ENCODE measurements at places on chromosomes 13 and 19.

GRCh38 chr13:92768602-92769001 lies 458.0 kb upstream of the GPC6 start:
- H3K4me1 ChIP-seq = no peaks in the 10 kb centered on the region
- DNase-seq = no peak
- no peak overlapping the region for H3K4me3 ChIP-seq
- no peaks in the 10 kb centered on the region for H3K36me3 ChIP-seq
- no peak overlapping the region for H3K27ac ChIP-seq

DNA sequence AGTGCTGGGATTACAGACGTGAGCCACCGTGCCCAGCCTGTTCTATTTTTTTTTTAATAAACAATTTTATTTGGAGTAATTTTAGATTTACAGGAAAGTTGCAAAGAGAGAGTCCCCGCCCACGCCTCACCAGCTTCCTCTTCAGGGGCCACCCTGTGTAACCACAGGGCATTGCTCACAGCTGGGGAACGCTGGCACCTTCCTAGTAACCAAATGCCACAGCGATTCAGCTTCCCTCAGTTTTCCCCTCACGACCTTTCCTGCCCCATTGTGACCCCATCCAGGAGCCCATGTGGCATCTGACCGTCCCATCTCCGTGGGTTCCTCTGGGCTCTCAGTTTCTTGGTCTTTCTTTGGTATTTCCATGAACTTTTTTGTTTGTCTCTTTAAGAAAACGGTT lies 83.9 kb downstream of the GNG7 start:
- peaks cover 17% of the 10 kb centered on the region for H3K27me3 ChIP-seq
- no peak overlapping the region for H3K27ac ChIP-seq
- H3K36me3 ChIP-seq = peaks cover 8% of the 10 kb centered on the region
- no peak for DNase-seq
- peaks cover 17% of the 10 kb centered on the region for H3K4me1 ChIP-seq

DNA sequence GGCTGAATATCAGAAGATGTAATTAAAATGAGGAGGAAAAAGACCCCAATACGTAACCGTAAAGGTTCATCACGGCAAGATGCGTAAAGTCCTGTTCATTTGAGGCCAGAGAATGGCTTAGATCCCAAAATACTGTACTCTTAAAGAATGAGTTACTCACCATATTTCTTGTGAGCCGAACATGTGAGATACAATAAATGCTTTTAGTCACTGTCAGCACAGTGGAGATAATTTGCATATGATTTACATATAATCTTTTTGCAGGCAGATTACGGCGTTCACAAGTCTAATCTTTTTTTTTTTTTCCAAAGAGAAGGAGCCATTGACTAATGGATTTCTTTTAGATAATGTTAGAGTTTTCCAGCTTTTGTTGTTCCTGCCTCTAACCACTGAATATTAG lies 28.4 kb downstream of the AMER2 start:
- H3K27me3 ChIP-seq = peaks cover 8% of the 10 kb centered on the region
- DNase-seq = no peak
- H3K4me3 ChIP-seq = no peak overlapping the region
- peaks cover 9% of the 10 kb centered on the region for H3K36me3 ChIP-seq
- peaks cover 15% of the 10 kb centered on the region for H3K4me1 ChIP-seq

DNA sequence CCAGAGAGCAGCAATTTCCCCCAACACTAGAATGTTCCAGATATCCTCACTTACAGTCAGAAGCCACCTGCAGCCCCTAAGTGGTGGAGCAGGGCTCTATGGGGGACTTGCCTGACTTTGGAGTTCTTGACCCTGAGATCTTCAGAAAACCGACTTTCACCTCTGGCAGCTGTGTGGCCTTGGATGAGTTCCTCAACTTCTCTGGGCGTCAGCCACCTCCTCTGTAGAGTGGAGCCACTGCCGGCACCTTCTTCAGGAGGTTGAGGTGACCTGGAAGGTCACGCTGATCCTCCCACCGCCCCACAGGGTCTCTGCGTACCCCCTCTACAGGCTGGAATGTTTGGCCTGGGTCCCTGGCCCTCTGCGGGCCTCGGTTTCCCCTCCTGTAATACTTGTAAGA lies 7.1 kb upstream of the FUT5 start:
- no peak overlapping the region for H3K4me3 ChIP-seq
- H3K36me3 ChIP-seq = no peaks in the 10 kb centered on the region
- peaks cover 9% of the 10 kb centered on the region for H3K4me1 ChIP-seq
- no peak overlapping the region for H3K27ac ChIP-seq
- DNase-seq = no peak

- DNase-seq = no peak
- peaks cover 6% of the 10 kb centered on the region for H3K27me3 ChIP-seq
- H3K4me3 ChIP-seq = no peak overlapping the region
- peak overlapping the region; percentile 99 for H3K27ac ChIP-seq
- peaks cover 13% of the 10 kb centered on the region for H3K36me3 ChIP-seq
Observed at GRCh38 chr13:113857531-113858195, 6.2 kb downstream of the GAS6 start.

GRCh38 chr13:95245071-95245470 lies 56.2 kb downstream of the ABCC4 start:
- no peaks in the 10 kb centered on the region for H3K4me1 ChIP-seq
- no peaks in the 10 kb centered on the region for H3K27me3 ChIP-seq
- no peak overlapping the region for H3K4me3 ChIP-seq
- no peak for DNase-seq
- no peak overlapping the region for H3K27ac ChIP-seq

- H3K36me3 ChIP-seq = peaks cover 17% of the 10 kb centered on the region
- H3K27me3 ChIP-seq = peaks cover 13% of the 10 kb centered on the region
- DNase-seq = peak; percentile 22
- H3K27ac ChIP-seq = no peak overlapping the region
- H3K4me3 ChIP-seq = no peak overlapping the region
Observed at GRCh38 chr19:6161271-6161850, 25.9 kb downstream of the ACSBG2 start.

DNA sequence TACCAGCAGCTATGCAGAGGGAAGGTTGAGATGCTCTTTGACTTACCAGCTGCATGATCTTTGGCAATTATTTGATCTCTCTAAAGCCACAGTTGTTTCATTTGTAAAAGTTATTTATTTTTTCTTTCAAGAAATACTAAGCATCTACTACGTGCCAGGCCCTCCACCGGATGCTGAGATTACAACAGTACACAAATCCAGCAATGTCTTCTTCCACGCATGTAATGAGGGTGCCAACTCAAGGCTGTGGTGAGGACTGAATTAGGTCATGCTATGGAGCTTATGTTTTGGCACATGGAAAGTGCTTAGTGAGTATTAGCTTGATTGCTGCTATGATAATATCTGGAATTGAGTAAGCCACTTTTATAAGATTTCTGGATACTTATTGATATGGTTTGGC lies 358.2 kb downstream of the IRS2 start:
- H3K36me3 ChIP-seq = peaks cover 25% of the 10 kb centered on the region
- no peaks in the 10 kb centered on the region for H3K4me1 ChIP-seq
- H3K27me3 ChIP-seq = no peaks in the 10 kb centered on the region

DNA sequence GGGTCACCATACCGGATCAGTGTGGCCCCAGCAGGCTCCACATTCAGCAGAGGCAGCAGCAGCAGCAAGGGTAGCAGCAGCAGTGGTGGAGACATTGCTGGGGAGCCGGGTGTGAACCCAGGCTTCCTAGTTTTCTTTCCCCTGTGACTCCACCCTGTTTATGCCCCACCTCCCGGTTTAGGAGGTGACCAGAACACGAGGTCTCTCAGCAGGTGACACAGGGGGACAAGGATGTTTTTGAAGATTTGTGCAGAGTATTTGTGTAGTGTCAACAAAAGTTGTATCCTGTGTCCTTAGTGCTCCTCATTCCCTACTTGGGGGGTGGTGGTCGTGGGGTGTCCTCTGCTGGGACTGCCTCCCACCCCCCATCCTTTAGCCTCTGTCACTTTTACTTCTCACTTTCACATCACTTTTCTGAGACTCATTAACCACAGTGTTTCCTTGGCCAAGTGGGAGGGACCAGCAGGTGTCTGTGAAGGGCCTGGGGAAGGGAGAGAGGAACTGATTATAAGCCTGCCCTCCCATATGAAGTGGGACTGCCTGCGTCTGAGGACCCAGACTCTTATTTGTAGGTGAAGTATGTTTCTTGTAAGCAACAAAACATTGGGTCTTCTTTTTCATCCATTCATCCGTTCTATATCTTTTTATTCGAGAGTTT lies 15.6 kb upstream of the KCNC3 start:
- H3K4me3 ChIP-seq = no peak overlapping the region
- H3K27ac ChIP-seq = no peak overlapping the region
- peaks cover 27% of the 10 kb centered on the region for H3K36me3 ChIP-seq

DNA sequence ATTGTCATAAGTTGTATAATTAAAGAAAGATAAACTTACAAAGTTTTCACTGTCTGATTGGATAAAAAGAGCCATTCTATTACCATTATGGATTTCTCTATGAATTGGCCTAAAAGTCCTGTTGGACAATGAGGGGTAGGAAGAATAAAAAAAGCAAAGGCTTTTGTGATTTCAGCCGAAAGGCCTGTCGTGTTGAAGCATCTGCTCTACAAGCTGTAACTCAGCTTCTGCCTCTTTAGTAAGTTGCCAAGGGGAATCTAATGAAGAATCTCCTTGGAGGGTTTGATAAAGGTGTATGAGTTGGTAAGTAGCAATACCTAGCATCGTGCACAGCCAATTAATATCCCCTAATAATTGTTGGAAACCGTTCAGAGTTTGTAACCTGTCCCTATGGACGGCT lies 25.2 kb upstream of the ERVV-1 start:
- no peak for DNase-seq
- peaks cover 9% of the 10 kb centered on the region for H3K4me1 ChIP-seq
- peaks cover 46% of the 10 kb centered on the region for H3K27me3 ChIP-seq
- H3K27ac ChIP-seq = no peak overlapping the region
- peaks cover 3% of the 10 kb centered on the region for H3K36me3 ChIP-seq

- DNase-seq = no peak
- H3K27me3 ChIP-seq = no peaks in the 10 kb centered on the region
- peak overlapping the region; percentile 81 for H3K27ac ChIP-seq
- no peak overlapping the region for H3K4me3 ChIP-seq
Observed at GRCh38 chr19:39401070-39401548, 5.5 kb upstream of the ZFP36 start.

GRCh38 chr13:19766591-19766990 lies 16.2 kb downstream of the PSPC1 start:
- H3K4me3 ChIP-seq = no peak overlapping the region
- H3K27me3 ChIP-seq = no peaks in the 10 kb centered on the region
- DNase-seq = no peak
- peaks cover 18% of the 10 kb centered on the region for H3K4me1 ChIP-seq

DNA sequence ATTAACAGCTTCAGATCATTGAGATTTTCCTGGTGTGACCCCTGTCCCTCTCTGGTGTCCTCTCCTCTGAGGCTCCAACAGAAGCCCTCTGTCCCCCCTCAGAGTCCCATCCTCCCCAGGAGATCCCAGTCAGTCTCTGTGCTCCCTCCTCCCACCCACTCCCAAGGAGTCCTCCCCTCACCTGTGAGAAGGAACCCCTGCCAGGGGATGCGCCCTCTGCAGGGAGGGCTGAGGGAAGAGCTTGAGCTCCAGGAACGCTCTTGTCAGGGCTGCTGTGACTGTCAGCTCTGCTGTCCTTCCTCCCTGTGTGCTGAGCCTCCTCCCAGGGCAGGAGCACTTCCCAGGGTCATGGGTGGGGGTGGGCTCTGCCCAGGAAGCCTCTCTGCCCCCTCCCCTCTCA lies 33.2 kb downstream of the CEACAM8 start:
- no peak overlapping the region for H3K4me3 ChIP-seq
- DNase-seq = no peak
- peaks cover 20% of the 10 kb centered on the region for H3K27me3 ChIP-seq
- peaks cover 29% of the 10 kb centered on the region for H3K4me1 ChIP-seq
- peaks cover 2% of the 10 kb centered on the region for H3K36me3 ChIP-seq

DNA sequence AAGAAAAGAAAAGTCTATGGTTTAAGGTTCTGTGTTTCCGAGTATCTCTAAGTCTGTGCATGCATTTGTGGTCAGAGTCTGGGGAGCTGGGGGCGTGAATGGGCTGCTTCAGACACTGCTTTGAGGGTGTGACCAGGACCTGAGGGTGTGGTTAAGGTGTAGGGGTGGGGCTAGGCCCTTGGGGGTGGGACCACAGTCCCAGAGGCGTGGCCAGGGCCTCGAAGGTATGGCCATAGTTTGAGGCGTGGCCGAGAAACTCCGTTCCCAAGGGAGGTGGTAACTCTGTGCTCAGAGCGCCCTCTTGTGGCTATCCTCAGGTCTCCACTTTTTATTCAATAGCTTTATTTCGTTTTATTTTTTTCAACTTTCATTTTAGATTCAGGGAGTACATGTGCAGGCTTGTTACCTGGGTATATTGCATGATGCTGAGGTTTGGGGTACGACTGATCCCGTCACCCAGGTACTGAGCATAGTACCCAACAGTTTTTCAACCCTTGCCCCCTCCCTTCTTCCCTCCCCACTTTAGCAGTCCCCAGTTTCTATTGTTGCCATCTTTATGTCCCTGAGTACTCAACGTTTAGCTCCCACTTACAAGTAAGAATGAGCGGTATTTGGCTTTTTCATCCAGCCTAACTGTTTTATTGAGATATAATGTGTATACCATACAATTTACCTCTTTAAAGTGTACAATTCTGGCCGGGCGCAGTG lies 7.0 kb upstream of the CBLC start:
- peaks cover 36% of the 10 kb centered on the region for H3K27me3 ChIP-seq
- 0 out of 2 replicates have a peak overlapping the region, but pooled peaks have one; percentile 60 for H3K27ac ChIP-seq
- peaks cover 4% of the 10 kb centered on the region for H3K36me3 ChIP-seq

- H3K4me3 ChIP-seq = no peak overlapping the region
- no peak overlapping the region for H3K27ac ChIP-seq
- no peaks in the 10 kb centered on the region for H3K27me3 ChIP-seq
- no peak for DNase-seq
Observed at GRCh38 chr13:113937527-113938180, 36.2 kb downstream of the C13orf46 start.

- H3K27ac ChIP-seq = peak overlapping the region; percentile 74
- DNase-seq = no peak
- H3K36me3 ChIP-seq = peaks cover 30% of the 10 kb centered on the region
- no peaks in the 10 kb centered on the region for H3K27me3 ChIP-seq
Observed at GRCh38 chr19:2139385-2140137, 11.8 kb downstream of the AP3D1 start.

- peaks cover 12% of the 10 kb centered on the region for H3K36me3 ChIP-seq
- no peak overlapping the region for H3K27ac ChIP-seq
- no peak overlapping the region for H3K4me3 ChIP-seq
- no peaks in the 10 kb centered on the region for H3K4me1 ChIP-seq
- H3K27me3 ChIP-seq = no peaks in the 10 kb centered on the region
Observed at GRCh38 chr13:57425531-57425930, 206.0 kb upstream of the PCDH17 start.

- peak; percentile 94 for DNase-seq
- H3K27me3 ChIP-seq = no peaks in the 10 kb centered on the region
- H3K4me3 ChIP-seq = peak within 1 kb of the TSS; percentile 100
- H3K27ac ChIP-seq = peak within 1 kb of the TSS; percentile 100
Observed at GRCh38 chr19:21358768-21359451, at the start of gene ZNF738. Gene ZNF738, plus strand, starts transcription at chr19:21359000. Its CDS starts 141 bp downstream, at chr19:21359141.

DNA sequence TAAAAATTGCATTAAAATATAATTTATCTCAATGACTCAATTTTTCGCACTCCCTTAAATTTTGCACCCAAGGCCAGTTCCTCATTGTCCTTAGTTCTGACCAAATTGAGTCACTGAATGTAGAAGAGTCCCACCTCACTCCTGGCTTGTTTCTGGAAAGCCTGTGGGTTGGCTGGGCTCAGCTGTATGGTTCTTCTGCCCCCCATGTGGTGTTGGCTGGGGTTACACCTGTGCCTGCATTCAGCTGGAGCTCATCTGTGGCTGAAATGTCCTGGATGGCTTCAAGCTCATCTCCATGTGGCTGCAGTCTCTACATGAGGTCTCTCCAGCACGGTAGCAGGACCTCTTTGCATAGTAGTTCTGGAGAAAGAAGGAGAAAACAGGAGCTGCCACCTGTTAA lies 7.2 kb upstream of the IRGC start:
- DNase-seq = no peak
- no peak overlapping the region for H3K27ac ChIP-seq
- peaks cover 4% of the 10 kb centered on the region for H3K4me1 ChIP-seq
- peaks cover 10% of the 10 kb centered on the region for H3K27me3 ChIP-seq
- no peak overlapping the region for H3K4me3 ChIP-seq

GRCh38 chr19:35715981-35716800 lies 1.6 kb upstream of the KMT2B start:
- no peak for DNase-seq
- peaks cover 43% of the 10 kb centered on the region for H3K4me1 ChIP-seq
- H3K27me3 ChIP-seq = no peaks in the 10 kb centered on the region
- H3K4me3 ChIP-seq = peak overlapping the region; percentile 83

All from WTC11 (cell line).